DMS 273 treated with DMSO at 0.1 percent for 48 hours (cell line): ENCODE measurements at places on chromosomes 7 and 10.

DNA sequence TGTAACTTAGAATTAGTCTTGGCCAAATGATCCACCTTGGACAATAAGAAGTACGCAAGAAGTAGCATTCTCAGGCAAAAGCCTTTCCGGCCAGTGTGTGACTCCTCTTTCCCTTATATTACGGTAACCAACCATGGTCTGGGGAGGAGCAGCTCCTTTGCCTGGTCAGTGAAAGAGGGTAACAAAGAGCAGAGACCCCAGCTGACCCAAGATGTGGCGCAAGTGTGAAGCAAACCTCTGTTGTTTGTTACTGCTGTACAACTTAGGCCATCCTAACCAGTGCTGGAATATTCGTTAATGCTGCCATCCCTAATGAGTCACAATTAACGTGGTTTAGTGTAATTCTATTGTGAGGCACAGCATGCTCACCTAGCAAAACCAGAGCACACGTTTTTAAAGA lies 44.0 kb downstream of the HIPK2 start:
- DNase-seq, result no peak

- no peak for DNase-seq
Observed at GRCh38 chr10:130493021-130493420, 356.8 kb downstream of the GLRX3 start.

DNA sequence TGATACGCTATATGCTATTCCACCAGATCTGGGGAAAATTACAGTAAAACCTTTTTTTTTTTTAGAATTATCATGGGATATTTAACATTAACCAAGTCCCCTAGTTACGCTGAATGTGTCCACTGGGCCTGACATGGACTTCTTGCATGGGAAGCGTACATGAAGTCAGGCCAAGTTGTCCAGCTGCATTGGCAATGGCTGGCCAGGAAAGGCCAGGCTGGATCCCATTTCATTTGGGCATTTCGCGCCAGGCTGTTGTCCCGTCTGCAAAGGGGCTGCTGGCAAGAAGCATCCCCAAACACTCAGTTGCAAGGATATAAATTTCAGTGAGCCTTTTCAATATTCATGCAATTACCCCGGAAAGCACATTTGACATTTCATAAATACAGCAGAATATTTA lies 933.3 kb downstream of the GRID1 start:
- DNase-seq, result no peak

- no peak for DNase-seq
Observed at GRCh38 chr10:8048281-8049008, 6.0 kb upstream of the GATA3 start.

- no peak for DNase-seq
Observed at GRCh38 chr7:82376739-82377138, 66.8 kb downstream of the CACNA2D1 start.

DNA sequence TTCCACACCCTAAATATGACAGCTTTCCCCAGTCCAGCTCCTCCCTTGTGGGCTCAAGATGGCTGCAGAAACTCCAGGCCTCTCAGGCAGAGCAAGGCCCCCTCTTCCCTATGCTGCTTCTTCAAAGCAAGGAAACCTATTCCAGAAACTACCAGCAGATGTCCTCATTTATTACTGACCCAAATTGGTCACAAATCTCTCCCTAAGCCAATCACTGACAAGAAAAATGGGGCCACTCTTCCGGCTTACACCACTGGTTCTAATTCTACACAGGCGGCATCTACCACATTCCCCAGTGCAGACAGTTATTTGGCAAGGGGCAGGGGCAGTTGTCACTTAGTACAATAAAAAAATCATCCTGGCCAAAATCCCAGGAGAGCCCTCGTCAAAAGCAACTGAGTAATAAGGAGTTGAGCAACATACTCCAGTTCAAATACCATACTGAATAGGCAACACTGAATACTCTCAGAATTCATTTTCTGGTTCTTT lies 150.4 kb downstream of the SFMBT2 start:
- DNase-seq, result no peak

GRCh38 chr7:71050492-71050891 lies 81.5 kb upstream of the GALNT17 start:
- DNase-seq, result no peak
